Fibroblast of mammary gland (primary cell): ENCODE measurements at places on chromosomes 5 and 9.

DNA sequence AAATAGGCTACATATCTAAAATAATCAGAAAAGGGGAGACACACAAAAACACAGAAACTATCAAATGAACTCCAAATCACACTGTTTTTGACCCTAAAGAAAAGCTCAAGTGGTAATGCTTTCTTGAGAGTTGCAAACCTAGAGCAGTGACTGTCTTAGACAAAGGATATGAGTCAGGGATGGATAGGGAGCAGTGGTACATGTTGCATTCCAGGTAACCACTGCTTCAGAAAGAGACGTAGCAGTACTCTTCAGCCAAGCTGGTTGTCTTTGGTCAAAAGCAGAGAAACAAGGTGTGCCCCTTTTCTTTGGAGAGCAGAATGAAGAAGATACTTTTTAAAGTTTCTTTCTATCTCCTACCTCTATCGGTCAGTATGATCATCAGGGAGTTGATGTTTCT lies 1003.6 kb downstream of the CDH9 start:
- no peak for DNase-seq

DNA sequence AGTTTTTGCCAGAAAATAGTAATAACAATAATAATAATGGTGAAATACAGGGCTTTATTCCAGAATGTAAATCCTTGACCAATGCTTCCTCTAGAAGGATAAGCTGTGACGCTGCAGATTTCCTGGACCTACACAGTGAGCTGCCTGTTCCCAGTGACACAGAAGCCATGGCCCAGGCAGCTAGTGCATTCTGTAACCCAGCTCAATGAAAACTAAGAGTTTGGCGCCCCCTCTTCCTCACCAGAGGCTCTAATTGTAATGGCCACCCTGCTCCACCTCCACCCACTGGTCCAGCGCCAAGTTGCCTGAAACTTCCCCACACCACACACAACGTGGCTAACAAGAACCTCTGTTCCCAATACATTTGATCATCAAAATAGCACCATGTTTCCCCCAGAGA lies 248.1 kb downstream of the CETN3 start:
- DNase-seq: peak; percentile 40

DNA sequence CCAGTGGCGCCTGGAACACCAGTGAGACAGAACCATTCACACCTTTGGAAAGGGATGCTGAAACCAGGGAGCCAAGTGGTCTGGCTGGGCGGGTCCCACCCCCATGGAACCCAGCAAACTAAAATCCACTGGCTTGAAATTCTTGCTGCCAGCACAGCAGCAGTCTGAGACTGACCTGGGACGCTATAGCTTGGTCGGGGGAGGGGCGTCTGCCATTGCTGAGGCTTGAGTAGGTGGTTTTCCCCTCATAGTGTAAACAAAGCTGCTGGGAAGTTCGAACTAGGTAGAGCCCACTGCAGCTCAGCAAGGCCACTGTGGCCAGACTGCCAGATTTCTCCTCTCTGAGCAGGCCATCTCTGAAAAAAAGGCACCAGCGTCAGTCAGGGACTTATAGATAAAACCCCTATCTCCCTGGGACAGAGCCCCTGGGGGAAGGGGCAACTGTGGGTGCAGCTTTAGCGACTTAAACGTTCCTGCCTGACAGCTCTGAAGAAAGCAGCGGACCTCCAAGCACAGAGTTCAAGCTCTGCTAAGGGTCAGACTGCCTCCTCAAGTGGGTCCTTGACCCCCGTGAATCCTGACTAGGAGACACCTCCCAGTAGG lies 42.0 kb upstream of the FKTN start:
- no peak for DNase-seq

- no peak for DNase-seq
These were observed 58.7 kb downstream of the ARHGEF28 start for GRCh38 chr5:73684691-73685090.

DNA sequence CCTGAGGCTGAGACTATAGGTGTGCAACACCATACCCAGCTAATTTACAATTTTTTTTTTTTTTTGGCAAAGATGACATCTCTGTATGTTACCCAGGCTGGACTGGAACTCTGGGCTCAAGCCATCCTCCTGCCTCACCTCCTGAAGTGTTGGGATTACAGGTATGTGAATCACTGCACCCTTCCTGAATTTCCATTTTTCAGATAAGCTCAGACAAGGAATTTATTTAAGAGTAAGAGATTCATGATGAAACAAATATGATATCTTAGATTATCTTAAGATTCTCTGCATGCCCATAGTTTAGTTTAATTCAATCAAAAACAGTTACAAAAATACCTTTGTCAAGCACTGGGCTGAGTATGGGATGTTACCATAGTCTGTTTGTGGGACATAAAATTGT lies 128.4 kb upstream of the BASP1 start:
- DNase-seq: no peak
